ENCODE measurements at places on chromosomes 1 and 21.

GRCh38 chr1:27556781-27557595 is 47.0 kb downstream of the AHDC1 start:
- peak; percentile 95 for DNase-seq

GRCh38 chr1:182990413-182991144 is 32.6 kb upstream of the LAMC1 start:
- peak; percentile 35 for DNase-seq

DNA sequence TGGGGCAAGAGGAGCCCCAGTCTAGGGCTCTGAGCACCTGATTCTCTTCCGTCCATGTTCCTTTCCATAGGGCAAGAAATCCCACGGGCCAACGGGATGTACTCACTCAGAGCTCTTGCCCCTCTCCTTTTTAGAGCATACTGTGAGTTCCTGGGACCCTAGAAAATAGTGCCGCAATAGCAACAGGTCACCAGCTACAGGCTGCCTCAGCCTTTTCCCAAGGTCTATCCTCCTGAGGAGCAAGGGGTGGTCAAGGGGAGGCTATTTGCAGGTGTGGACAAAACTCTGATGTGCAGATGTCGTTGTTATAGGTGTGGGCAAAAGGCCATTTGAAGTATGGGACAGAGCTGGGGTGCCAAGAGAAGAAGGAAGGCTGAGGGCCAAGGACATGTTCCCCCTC is 1.6 kb upstream of the QSOX1 start:
- DNase-seq, result no peak

- no peak for DNase-seq
Observed at GRCh38 chr1:14852291-14852690, 253.8 kb downstream of the KAZN start.

DNA sequence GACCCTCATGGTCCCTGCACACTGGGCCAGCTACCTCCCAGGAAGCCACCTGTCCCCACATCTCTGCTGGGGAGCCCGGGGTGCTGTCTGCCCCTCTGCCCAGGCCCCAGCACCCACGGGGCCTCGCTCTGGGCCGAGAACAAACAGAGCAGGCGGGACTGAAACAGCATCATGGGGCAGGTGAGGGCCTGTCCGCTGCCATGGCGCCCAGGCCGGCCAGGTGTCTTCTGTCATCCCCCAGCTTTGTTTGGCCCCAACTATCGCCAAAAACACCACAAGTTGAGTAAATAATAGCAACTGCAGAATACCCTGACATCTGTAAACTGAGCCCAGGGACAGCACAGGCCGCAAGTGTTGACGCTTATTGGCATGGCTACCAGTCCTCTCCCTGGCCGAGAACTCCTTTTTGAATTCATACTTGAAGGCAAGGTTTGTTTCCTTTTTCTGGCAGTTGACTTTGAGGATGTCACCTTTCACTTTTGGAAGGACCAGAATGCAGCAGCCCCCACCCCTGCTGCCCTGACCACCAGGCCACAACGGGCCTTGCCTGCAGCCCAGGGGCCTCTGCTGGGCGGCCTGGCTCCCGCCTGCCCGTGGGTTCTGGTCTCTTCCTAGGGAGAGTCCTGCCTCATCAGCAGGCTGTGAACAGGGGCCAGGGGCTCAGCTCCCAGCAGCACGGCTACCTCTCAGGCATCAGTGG is 152.7 kb downstream of the CASZ1 start:
- DNase-seq, result no peak

DNA sequence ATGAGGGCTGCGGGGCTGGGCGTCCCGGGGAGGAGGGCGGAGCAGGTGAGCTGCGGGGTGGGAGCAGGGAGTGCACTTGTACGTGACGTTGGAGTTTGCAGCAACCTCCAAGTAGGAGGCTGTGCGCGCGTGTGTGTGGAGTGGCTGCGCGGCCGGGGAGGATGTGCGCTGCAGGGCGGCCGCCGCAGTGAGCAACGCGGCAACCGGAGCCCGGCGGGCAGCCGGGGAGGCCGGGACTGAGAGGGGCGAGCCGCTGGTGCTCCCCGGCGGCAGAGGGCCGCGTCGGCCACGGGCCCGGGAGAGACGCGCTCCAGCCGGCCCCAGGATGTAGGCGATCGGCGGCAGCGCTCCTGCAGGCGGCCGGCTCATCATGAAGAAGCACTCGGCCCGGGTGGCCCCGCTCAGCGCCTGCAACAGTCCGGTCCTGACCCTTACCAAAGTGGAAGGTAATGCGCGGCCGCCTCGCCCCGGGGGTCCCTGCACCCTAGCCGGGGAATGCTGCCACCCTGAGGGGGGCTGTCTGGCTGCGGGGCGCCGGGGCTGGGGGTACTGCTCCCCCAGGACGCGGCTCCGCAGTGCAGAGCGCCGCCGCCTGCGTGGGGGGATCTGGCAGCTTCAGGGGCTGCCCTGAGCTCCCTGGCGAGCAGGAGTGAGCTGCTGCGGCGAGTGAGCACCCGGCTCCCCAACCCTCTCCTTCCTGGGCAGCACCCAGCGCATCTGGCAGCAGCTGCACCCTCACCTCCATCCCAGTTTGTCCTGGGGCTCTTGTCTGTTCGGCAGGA is 158.9 kb upstream of the COA6 start:
- DNase-seq, result peak; percentile 24

GRCh38 chr1:76881762-76882161 is 14.5 kb downstream of the ST6GALNAC5 start:
- peak; percentile 41 for DNase-seq

DNA sequence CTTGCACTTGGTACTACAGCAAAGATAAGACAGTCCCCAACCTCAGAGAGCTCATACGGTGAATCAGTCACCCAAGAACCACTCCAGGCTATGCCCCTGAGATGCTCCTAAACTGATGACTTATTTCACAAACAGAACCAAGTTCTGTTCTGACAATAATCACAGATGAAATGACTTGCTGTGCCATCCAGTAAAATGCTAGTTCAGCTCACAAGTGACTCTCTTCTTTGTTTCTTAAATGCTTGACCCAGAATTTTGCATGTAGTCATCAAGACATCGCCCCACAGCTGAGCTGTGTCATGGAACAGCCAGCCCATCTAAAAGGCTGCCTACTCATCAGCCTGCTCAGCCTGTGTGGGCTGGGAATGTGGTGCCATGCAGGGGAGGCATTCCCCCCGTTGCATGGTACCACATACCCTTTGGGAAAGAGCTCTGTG is 6.1 kb upstream of the SLC19A2 start:
- no peak for DNase-seq

DNA sequence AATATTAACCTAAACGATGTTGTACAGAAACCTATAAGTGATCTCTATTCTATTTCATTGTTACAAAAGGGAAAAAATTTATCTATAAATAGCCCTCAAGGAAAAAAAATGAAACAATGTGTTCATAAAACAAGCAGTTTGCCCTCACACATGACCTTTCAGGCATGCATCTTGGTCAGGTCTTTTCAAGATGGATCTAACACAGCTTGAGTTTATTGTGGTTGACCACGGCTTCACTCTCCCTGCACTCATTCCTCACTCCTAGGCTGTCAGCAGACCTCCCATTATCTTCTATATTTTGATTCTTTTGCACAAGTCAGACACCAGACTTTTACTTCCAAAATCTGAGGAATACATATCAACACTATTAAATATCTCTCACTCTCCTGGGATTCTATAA is 544.3 kb downstream of the KCNT2 start:
- DNase-seq, result no peak

DNA sequence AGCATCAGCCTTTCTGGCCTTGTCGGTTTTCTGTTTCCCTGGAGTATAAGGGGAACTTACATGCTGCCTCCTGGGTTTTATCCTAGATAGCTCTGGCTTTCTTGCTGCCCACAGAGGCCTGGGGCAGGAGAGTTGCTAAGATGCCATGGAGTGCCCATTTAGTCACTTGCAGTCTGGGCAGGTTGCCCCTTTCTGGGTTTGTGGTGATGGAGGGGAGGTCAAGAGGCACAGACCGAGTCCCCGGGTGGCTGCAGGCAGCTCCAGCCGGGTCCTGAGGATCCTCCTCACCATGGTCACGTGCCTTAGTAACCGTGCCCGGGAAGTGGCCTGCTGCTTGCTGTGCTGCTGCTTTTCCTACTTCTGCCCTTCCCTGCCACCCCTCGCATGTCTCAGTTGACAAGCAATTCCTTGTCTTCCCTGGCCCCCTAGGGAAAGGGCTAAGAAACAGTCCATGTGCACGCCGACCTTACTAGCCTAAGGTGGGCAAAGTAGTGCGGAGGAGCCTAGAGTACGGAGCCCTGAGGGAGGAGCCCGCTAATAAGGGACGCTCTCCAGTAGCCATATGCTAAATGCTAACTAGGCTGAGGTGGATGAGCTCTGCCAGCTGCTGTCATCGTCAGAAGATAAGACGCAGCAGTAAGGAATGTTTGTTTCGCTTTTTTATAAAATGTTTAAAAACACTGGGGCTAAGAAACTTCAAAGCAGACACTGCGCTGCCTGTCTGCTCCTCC is 34.8 kb downstream of the CLCA1 start:
- no peak for DNase-seq

DNA sequence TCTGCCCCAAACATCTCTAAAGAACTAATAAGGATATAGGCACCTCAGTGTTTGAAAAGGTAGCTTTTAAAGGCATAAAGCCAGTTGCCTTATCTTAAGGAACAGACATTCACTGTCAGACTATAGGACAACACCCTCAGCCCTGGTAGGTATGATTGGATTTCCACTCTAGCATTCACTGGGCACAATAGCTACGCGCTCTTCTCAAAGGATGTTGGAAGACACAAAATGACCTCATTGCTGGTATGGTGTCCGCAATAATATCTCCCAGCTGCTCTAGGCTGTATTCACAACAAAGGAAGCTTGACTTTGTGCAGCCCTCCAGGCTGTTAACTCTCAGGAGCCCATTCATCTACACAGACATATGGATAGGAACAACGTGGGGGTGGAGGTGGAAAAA is 119.4 kb upstream of the CXADR start:
- no peak for DNase-seq

GRCh38 chr1:201536558-201536957 is 2.4 kb upstream of the NAV1 start:
- peak; percentile 95 for DNase-seq

DNA sequence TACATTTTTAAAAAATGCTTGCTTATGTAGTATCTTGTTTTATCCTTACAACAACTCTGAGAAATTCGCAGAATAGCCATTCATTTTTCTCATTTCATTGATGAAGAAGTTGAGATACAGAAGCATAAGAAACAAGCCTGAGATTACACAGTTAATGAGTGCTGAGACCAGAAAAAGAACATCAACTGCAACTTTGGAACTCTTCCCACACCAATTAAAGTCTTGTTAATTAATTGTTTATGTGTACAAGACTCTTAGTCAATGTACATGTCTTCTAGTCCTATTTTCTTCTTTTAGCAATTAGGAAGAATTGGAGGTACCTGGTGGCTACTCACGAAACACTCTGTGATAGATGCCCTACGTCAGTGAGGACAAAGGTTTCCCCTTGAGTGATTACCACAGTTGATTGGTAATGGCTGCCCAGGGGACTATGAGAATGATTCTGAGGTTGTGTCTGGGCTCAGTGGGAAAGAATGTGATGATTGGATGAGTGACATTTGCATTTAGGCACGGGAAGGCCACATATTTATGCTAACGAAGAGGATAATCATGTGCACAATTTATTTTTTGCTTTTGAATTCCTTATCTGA is 187.4 kb upstream of the KCNK2 start:
- no peak for DNase-seq

GRCh38 chr1:233527818-233528217 is 86.1 kb upstream of the KCNK1 start:
- DNase-seq, result no peak

DNA sequence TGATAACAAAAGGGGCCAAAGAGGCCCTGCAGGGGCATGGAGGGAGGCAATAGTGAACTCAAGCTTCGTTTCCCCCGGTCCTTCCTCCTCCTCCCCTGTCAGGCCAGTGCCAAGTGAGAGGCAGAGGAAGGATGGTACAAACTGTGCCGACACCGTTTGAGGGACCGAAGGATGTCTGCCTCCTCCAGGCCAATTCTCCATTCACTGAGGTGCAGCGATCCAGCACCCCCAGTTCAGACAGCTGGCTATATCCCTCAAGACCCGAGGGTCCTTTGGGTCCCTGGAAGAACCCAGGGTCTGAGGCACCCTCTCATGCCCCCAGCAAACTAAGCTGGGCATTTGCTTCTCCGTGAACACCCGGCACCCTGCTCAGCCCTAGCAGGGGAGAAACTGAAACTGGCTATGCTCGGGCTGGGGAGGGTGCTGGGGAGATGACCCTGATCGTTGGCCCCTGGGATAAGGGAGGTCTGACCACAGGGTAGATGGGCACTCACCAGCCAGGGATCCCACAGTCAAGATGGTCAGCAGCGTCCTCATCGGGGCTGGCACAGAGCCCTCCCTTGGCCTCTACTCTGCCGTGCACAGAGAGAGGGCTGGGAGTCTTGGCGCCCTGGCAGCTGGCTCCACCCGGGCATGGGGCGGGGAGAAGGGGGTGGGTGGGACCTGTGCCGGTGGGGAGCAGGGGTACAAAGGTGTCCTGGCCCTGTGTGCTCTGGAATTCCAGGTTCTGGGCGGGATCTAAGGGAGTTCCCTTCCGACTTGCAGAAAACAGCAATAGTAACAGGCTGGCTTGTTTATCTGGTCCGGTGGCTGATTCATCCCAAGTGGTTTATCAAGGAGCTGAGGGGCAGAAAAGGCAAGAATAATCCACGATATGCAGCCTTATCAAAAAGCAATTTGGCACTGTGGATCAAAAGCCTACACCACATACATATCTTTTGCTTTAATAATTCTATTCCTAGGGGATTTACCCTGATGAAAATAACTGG is at the start of gene IL22RA1:
Gene IL22RA1 (minus strand): TSS at position 595 of the 989 bp plus-strand sequence. CDS start 58 bp downstream, at position 537.
- no peak for DNase-seq

DNA sequence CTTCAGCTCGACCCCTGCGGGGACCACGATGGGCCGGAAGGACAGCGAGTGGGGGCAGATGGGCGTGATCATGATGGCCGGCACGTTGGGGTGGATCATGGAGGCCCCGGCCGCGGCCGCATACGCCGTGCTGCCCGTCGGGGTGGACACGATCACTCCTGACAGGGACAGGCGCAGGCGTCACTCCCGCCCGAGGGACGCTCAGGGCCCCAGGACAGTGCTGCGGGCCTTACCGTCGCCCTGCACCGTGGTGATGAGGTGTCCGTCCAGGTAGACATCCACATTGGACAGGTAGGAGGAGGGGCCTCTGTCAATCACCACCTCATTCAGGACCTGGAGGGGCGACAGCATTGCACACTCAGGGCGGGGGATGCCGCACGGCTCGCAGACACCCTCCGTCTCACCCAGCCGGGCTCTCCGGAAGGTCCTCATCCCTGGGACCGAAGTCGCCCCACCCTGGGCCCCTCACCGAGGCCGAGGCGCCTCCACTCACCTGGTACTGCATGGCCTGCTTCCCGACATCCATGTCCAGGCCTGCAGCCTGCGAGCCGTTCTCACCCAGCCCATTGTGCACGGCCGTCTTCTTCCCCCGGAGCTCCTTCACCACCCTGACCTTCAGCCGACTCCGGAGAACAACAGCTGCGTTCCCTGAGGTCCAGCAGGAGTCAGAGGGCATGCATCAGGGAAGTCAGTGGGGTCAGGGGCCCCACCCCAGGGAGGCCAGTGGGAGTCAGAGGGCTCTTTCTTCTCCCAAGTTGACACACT is 24.0 kb downstream of the NADK start:
- no peak for DNase-seq

DNA sequence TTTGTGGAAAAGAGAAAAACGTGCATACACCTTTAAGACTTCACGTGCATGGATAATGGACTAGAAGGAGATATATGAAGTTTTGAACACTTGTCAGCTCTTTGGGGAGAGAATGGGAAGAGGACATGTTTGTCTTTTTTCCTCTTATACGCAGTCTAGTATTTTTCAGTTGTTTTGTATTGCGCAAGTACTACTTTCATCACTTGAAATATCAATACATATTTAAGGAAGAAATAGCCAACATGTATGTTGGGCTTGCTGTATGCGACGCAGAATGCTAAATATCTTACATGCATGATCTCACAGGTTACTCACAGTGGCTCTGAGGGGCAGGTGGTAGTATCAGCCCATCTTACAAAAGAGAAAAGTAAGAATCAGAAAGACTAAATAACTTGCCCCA is 176.5 kb upstream of the RUNX1 start:
- peak; percentile 38 for DNase-seq
